ENCODE measurements at places on chromosomes 7 and 10. TPM values are rescaled to one million over a fixed set of nuclear protein-coding genes. Genes with fewer than 3 reads are reported as not detected.

- DNase-seq = peak; percentile 55
These were observed 2.2 kb upstream of the IGFBP3 start for GRCh38 chr7:45923290-45923689.

DNA sequence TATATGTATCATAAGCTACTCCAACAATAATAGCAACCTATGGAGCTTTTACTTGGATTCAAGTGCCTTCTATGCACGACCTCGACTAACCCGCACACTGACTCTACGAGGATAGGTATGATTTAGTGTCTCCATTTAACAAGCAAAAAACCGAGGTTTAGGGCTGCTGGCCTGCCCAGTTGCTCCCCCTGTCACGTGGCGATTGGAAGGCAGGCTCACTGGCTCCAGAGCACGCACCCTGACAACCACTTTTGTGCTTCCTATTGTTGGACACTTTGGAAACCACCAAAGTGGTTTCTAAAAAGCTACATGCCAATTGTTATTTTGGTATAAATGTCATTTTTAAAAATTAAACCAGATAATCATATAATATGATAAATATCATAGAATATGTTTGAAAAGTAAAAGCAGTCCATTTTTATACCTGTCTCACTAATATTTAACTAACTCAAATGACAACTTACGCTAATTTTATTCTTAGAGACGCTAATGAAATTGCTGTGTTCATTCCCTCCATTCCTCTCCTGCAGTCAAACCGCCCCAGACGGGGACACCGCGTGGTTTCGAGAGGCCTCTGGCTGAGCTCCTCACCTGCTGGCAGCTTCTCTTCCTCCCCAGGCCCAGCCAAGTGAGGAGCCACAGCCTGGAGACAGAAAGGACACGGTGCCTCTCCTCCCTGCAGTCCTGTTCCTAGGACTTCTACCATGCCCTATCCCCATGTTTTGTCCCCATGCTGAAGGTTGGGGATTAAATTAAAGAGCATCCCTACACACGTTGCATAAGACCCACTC lies 22.2 kb upstream of the RHEB start:
- DNase-seq = no peak

DNA sequence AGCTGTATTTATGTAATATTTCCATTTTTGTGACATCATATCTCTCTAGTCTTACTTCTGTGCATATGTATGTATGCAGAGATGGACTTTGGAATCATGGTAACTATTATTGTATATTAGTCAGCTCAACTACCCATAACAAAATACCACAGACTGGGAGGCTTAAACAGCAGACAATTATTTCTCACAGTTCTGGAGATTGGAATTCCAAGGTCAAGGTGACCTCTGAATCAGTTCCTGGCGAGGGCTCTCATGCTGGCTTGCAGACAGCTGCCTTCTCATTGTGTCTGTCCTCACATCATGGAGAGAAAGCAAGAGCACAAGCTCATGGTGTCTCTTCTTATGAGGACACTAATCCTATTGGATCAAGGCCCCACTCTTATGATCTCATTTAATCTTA lies 79.1 kb downstream of the RAMP3 start:
- no peak for DNase-seq

DNA sequence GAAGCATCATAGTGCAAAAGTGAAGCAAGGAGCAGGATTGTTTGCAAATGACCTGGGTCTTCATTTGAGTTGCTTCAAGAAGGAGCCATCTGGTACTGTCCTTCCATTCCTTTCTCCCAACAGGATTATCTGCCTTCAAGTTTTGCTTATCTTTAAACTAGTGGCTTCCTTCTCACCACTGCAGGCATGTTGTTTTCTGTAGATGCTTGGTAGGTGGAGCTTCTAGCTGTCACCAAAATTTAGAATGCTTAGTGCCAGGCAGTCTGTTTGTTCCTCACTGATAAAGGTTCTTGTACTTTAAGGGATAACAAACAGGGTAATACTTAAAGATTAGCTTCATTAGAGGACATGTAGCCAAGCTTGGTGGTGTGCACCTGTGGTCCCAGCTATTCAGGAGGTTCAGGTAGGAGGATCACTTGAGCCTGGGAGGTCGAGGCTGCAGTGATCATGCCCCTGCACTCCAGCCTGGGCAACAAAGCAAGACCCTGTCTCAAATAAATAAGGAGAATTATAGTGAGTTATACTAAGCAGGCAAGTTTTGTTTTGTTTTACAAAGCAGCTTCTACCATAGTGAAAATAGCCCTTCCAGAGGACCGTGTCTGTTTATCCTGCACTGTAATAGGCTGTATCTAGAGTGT lies 5.7 kb downstream of the ARL5B start:
- DNase-seq = no peak

- peak; percentile 16 for DNase-seq
These were observed 13.3 kb upstream of the ACSL5 start for GRCh38 chr10:112360308-112361270.

GRCh38 chr7:66356277-66356721 lies 151.2 kb downstream of the TPST1 start:
- DNase-seq = peak; percentile 8

DNA sequence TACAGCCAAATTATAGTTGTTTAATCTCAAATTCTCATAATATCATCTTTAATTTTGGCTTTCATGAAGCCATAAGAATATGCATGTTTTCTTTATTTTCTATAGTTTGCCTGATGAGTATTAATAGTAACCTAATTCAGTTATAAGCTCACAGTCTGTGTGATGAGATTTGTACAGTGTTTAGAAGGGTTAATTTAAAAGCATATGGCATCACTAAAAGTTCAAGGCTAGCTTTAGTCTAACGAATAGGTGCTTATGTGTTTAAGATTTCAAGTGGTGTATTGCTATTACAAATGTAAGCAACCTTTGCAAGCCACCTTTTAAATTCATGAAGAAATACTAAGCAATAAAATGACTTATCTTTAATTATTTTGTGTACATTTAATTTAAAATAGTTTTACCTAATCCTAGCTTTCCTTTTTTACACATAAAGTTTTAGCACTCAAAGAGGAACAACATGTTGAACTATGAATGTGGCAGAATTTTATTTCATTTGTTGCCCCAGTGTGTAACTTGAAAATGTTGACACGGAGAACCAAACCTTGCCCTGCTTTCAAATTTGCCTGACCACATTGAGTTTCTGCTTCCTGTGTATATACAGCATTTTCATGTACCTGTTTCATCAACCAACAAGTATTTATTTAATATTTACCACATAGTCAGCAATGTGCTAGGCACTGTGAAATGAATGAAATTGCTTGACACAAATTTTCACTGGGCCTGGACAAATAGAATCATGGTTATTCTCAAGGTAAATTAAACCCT lies 41.5 kb downstream of the TET1 start:
- DNase-seq = no peak

DNA sequence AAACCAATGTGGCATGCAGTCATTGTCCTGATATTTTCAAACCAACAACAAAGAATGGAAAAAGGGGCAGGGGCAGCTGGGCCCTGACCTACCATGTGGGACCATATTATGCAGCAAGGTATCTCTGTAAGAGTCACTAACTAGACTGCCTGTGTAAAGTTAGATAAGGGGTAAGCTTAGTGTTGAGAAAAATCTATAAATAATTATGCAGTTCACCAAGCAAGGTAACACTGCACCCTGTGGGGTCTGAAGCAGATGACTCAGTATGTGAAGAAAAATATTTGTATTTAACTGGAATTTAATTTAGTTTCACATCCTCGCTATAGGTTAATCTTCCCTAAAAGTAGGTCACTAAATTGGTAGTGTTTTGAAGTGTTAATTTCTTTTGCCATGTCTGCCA lies 99.3 kb downstream of the PPP1R3A start:
- DNase-seq = no peak

DNA sequence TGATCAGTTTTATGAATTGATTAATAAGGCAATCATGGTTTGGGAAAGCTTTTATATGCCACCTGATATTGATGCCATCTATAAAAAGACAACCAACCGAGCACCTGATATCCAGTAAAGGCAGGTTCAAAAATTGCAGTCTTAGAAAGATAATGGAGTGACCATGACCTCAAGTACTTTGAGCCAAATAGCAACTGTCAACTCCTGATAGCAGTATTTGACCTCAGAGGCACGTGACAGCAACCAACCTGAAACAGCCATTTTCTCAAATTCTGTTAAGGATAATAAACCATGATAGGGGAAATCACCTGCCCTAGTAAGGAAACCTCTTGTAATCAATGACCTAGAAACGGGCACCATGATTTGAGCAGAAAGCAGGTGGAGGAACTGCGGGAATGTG lies 77.1 kb upstream of the NFE2L3 start:
- DNase-seq = no peak

Gene GPR15LG
- polyA plus RNA-seq = not detected

Gene CASP2
- polyA plus RNA-seq = 10.9 TPM

Gene C10orf67
- not detected for polyA plus RNA-seq

Gene HOXA1
- polyA plus RNA-seq = 0.81 TPM

Gene CACNB2
- polyA plus RNA-seq = 1.8 TPM

Gene PON3
- 15.6 TPM for polyA plus RNA-seq

Gene SEC24C
- polyA plus RNA-seq = 64.3 TPM

Gene FAM13C
- polyA plus RNA-seq = 1.1 TPM

Data from small intestine (tissue), 16 donors.